Fibroblast of lung (primary cell): ENCODE measurements at places on chromosomes 1 and 21. TPM values are rescaled to one million over a fixed set of nuclear protein-coding genes. Genes with fewer than 3 reads are reported as not detected.

DNA sequence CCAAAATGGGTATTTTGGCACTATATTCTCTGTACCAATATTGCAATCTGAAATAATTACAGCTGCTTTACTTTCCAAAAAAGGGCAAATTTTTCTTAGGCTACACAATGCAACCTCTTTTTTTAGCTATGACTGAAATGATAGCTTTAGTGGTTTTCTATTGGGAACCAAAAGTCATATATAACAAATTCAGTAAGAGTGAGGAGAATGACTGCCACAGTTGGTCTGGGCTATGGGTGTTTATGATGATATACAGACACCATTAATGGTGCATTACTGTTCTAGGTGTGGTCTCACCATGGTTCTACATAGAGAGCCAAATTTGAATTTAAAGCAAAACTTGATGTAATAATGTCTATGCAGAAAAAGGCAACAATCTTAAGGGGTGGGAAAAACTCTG lies 72.3 kb upstream of the PTBP2 start:
- no peak overlapping the region for H3K27ac ChIP-seq
- no peak for DNase-seq
- H3K36me3 ChIP-seq = no peaks in the 10 kb centered on the region
- no peaks in the 10 kb centered on the region for H3K27me3 ChIP-seq
- H3K4me1 ChIP-seq = no peaks in the 10 kb centered on the region

GRCh38 chr1:118861216-118861615 lies 126.9 kb downstream of the TBX15 start:
- H3K27ac ChIP-seq = no peak overlapping the region
- H3K4me1 ChIP-seq = no peaks in the 10 kb centered on the region
- no peak for DNase-seq
- H3K27me3 ChIP-seq = no peaks in the 10 kb centered on the region

DNA sequence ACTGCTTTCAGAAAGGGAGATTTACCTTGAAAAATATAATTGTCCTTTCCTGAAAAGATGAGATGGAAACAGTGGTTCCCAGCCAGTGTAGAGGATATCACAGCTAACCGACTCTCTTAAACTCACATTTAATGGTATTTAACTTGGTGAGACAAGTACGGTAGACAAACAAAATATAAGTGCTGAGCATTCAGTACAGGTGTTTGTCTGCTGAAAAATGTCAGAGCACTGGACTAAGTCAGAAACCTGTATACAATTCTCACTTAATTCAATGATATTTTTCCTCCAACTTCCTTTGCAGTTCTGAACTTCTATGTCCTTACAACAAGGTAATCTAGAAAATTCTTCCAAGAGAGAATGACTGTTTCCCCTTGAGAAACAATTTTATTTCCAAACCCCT lies at the start of gene LCE1B:
TSS of gene LCE1B (plus strand) at position 301 of the 400 bp plus-strand sequence. CDS start 476 bp downstream, outside the sequence.
- H3K4me3 ChIP-seq = no peak within 1 kb of the TSS
- H3K27ac ChIP-seq = no peak within 1 kb of the TSS
- H3K36me3 ChIP-seq = no peaks in the 10 kb centered on the region
- no peaks in the 10 kb centered on the region for H3K4me1 ChIP-seq

DNA sequence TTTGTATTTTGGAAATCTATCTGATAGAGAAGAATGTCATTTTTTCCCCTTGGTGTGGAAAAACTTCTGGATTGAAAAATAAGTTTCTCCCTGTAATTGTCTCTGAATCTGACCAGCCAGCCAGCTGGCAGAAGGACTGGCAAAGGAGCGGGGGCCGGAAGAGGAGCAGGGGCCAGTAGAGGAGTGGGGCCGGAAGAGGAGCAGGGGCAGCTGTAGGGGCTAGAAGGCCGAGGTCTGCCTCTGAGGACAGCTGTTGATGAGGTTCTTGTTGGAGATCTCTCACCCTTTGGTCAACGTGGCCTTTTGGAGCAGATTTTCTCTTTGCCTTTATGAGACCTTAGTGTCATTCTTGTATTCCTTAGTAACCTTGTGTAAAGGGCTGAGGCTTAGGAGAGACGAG lies 121.8 kb downstream of the GALNT2 start:
- no peak overlapping the region for H3K27ac ChIP-seq
- H3K4me3 ChIP-seq = no peak overlapping the region
- H3K27me3 ChIP-seq = no peaks in the 10 kb centered on the region
- DNase-seq = no peak
- H3K36me3 ChIP-seq = no peaks in the 10 kb centered on the region
- H3K4me1 ChIP-seq = peaks cover 5% of the 10 kb centered on the region

GRCh38 chr1:200916681-200917080 lies 22.0 kb downstream of the INAVA start:
- no peak for DNase-seq
- no peak overlapping the region for H3K4me3 ChIP-seq
- peaks cover 2% of the 10 kb centered on the region for H3K27me3 ChIP-seq
- no peaks in the 10 kb centered on the region for H3K36me3 ChIP-seq
- no peak overlapping the region for H3K27ac ChIP-seq

Gene PTGS2
- total RNA-seq = 1.3 and 3.3 TPM in 2 replicates

Gene UCHL5
- total RNA-seq = 19.5 and 24.1 TPM in 2 replicates
